ENCODE measurements at places on chromosomes 1 and 21. TPM values are rescaled to one million over a fixed set of nuclear protein-coding genes. Genes with fewer than 3 reads are reported as not detected.

Gene FRRS1
- 3.0 TPM for total RNA-seq

Gene NOL9
- total RNA-seq, result 59.2 TPM

Gene FNDC7
- not detected for total RNA-seq

Gene SLAMF6
- 40.0 TPM for total RNA-seq

Gene IQCC
- 6.3 TPM for total RNA-seq

Gene AMY1C
- total RNA-seq, result not detected

Gene NGF
- total RNA-seq, result not detected

Gene SAMD13
- total RNA-seq, result 0.80 TPM

Gene MCOLN3
- 0.46 TPM for total RNA-seq

Gene KCNC4
- 9.8 TPM for total RNA-seq

Gene FALEC
- total RNA-seq, result 0.55 TPM

Gene TMPRSS15
- not detected for total RNA-seq

Gene SPOCD1
- not detected for total RNA-seq

Gene C1orf232
- total RNA-seq, result not detected

Gene FYB2
- not detected for total RNA-seq

Gene TMEM35B
- total RNA-seq, result 30.8 TPM

Gene IGSF21
- not detected for total RNA-seq

Gene EIF4G3
- total RNA-seq, result 57.6 TPM

Gene ARHGEF16
- total RNA-seq, result not detected

Gene GBP4
- 24.4 TPM for total RNA-seq

Gene SAMSN1
- 92.7 TPM for total RNA-seq

Gene NBPF14
- 9.4 TPM for total RNA-seq

Gene MFAP2
- total RNA-seq, result not detected

Gene WDR4
- total RNA-seq, result 58.9 TPM

Gene PDXK
- 115 TPM for total RNA-seq

Gene GUCA2B
- not detected for total RNA-seq

Gene FCGR2B
- not detected for total RNA-seq

Gene HSD3B1
- not detected for total RNA-seq

Gene HMGN1
- 408 TPM for total RNA-seq

Gene COL11A1
- total RNA-seq, result not detected

Gene FAM163A
- not detected for total RNA-seq

Gene DIRAS3
- total RNA-seq, result 0.51 TPM

Gene CLDN14
- not detected for total RNA-seq

Gene OR10T2
- total RNA-seq, result not detected

Gene TMEM200B
- total RNA-seq, result 0.94 TPM

Gene VCAM1
- 1.9 TPM for total RNA-seq

Gene CDA
- not detected for total RNA-seq

Gene MTARC1
- total RNA-seq, result not detected

Gene KRTAP8-1
- total RNA-seq, result not detected

Gene DDR2
- total RNA-seq, result 0.36 TPM

Gene HES3
- not detected for total RNA-seq

Gene SYCP1
- not detected for total RNA-seq

Gene KRTAP19-1
- total RNA-seq, result not detected

Gene PDZK1IP1
- not detected for total RNA-seq

Gene LRP8
- total RNA-seq, result 56.7 TPM

Gene ODR4
- 14.7 TPM for total RNA-seq

Gene AK5
- 1.0 TPM for total RNA-seq

All from activated CD8-positive, alpha-beta memory T cell treated with anti-CD3 and anti-CD28 coated beads for 36 hours (primary cell).